ENCODE measurements at places on chromosomes 7 and 10.

GRCh38 chr7:158733775-158734494, 29.3 kb upstream of the NCAPG2 start:
- no peak for DNase-seq

- DNase-seq = no peak
Measured at GRCh38 chr7:117202511-117202910, 120.3 kb downstream of the WNT2 start.

DNA sequence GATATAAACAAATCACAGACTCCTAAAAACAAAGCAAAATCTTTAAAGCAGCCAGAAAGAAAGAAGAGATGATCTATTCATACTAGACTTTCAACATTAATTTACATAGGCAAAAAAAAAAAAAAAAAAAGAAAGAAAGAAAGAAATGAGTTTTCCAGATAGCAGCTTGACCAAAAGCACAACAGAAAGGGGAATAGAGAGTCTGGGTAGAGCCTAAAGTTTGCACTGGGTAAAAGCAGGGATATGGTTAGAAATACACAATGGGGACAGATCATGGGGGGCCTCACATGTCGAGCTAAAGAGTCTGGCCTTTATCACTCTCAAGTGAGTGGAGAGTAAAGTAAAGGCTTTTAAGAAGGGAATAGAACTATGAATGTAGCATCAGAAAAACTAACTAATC, 169.8 kb downstream of the SGMS1 start:
- no peak for DNase-seq

DNA sequence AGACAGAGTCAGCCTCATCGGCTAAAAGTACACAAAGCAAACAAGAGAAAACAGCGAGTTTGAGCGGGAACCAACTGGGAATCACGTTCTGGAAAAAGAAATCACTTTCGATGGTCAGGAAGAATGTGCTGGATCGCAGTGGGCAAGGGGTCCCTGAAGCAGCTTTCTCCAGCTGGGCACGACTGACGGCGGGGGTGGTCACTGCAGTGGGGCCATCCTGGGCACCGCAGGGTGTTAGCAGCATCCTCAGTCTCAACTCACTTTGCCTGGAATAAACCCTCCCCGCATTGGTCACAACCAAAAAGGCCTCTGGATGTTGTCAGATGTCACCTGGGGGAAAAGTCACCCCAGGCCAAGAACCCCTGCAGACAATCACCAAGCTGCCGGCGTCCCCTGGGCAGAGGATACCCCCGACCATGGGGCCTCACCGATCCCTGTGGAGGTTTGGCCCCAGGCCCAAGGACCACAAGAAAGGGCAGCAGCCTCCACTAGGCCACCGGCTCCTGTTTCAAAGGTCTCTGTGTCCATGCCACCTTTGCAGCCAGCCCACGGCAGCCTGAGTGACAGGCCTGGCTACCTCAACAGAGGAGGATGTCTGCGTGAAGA, 42.9 kb downstream of the EBF3 start:
- no peak for DNase-seq

GRCh38 chr10:22527520-22527919, 182.2 kb downstream of the SPAG6 start:
- no peak for DNase-seq

DNA sequence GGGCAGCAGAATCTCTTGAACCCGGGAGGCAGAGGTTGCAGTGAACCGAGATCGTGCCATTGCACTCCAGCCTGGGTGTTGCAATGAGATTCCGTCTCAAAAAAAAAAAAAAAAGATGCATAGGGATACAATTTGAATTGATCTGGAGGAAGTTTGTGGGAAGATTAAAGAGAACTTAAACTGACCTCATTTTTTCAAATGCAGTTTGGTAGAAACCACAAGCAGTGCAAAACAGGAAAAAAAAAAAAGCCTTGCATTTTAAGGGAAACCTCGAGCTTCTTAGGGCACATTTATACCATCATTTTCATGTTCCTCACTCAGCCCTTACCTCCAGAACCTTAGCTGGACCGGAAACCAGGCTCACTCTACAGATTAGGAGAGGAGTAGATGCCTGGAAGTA, 2.8 kb downstream of the KCTD7 start:
- DNase-seq = no peak

- DNase-seq = no peak
Measured at GRCh38 chr10:132022241-132022640, 40.5 kb upstream of the BNIP3 start.
